ENCODE measurements at places on chromosomes 12 and 14. TPM values are rescaled to one million over a fixed set of nuclear protein-coding genes. Genes with fewer than 3 reads are reported as not detected.

NXPH4 gene
- total RNA-seq, result not detected

ACOT6 gene
- not detected for total RNA-seq

CTSG gene
- total RNA-seq, result 0.52 TPM

GLI1 gene
- 5.2 TPM for total RNA-seq

RPGRIP1 gene
- total RNA-seq, result not detected

PZP gene
- total RNA-seq, result 1.0 TPM

E2F7 gene
- total RNA-seq, result 1.0 TPM

TSPAN19 gene
- total RNA-seq, result not detected

CMKLR1 gene
- total RNA-seq, result 5.7 TPM

ACRBP gene
- total RNA-seq, result 1.0 TPM

SLC35F4 gene
- not detected for total RNA-seq

RNF41 gene
- 30.8 TPM for total RNA-seq

CKB gene
- total RNA-seq, result 64.7 TPM

BLTP3B gene
- 26.6 TPM for total RNA-seq

ARHGAP9 gene
- total RNA-seq, result 5.2 TPM

HOXC9 gene
- 4.2 TPM for total RNA-seq

KRT75 gene
- not detected for total RNA-seq

KRT73 gene
- total RNA-seq, result under 0.01 TPM

Measured in skeletal muscle tissue (tissue), 5 donors.